ENCODE measurements at places on chromosomes 3 and 15.

- DNase-seq = no peak
Observed at GRCh38 chr3:76400141-76400540, 614.8 kb upstream of the ZNF717 start.

- DNase-seq = no peak
Observed at GRCh38 chr3:141058996-141059395, 7.8 kb downstream of the SPSB4 start.

GRCh38 chr3:56369914-56370313 lies 98.4 kb downstream of the ERC2 start:
- no peak for DNase-seq

DNA sequence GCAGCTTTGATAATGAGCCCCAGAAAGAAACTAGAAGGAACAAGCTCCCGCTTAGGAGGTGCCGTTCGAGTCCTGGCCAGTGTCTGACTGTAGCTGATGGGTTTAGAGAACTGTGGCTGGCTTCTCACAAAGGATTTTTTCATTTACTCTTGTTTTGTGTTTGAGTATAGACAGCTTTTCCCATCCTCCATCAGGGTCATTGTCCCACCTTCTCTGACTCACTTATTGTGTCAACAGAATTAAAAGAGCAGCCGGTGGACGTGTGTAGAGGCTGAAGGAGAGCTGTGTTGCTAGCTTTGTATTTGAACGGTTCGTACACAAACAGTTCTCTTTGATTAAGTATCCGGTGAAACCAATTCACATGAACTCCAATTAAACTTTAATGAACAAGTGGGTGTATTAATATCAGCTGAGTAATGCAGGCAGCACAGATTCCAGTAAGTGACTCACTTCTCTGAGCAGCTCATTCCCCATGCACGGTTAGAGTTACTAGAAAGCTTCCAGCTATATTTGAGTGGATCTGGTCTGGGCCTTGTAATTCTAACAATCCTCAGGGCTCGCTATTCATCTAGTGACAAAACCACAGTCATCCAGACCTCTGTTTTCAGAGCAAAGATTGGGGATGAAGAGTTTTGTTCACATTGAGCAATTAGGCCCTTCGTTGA lies 141.0 kb downstream of the LPP start:
- DNase-seq = no peak

- no peak for DNase-seq
Observed at GRCh38 chr3:177595530-177596188, 398.4 kb upstream of the TBL1XR1 start.
